ENCODE measurements at places on chromosomes 2 and 18.

- DNase-seq, result no peak
Measured at GRCh38 chr18:44957025-44957424, 276.3 kb downstream of the SETBP1 start.

- DNase-seq, result no peak
Measured at GRCh38 chr2:86037141-86037794, 68.4 kb downstream of the POLR1A start.

DNA sequence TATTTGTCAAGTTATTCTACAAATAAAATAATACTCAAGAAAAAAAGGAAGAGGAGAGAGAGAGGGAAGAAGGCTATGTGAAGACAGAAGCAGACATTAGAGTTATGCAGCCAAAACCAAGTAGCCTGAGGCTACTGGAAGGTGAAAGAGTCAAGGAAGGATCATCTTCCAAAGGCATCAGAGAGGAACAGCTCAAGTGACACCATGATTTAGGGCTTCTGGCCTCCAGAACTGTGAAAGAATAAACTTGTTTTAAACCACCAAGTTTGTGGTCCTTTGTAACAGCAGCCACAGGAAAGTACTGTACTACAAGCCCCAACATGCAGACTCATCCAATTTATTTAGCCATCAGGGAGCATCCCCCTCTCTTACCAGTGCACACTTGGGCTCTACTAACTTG, 788.5 kb upstream of the LRRTM1 start:
- no peak for DNase-seq

DNA sequence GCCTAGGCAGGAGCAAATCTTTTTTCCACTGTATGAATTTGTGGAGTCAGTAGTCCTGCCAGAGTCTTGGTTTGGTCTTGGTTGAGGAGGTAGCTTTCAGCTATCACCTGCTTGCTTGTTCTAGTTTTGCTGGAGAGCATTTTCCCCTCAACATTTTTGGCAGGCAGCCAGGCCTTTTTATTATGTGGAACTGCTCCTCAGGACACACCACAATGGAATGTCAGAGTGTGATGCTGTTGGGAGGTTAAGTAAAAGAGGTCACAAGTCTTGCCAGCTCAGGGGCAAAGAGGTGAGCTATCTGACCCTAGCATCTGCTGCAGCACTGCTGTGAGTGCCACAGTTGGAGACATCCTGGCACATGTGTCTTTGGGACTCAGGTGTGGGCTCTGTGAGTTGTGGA, 258.0 kb downstream of the CNTNAP5 start:
- DNase-seq, result peak; percentile 26

DNA sequence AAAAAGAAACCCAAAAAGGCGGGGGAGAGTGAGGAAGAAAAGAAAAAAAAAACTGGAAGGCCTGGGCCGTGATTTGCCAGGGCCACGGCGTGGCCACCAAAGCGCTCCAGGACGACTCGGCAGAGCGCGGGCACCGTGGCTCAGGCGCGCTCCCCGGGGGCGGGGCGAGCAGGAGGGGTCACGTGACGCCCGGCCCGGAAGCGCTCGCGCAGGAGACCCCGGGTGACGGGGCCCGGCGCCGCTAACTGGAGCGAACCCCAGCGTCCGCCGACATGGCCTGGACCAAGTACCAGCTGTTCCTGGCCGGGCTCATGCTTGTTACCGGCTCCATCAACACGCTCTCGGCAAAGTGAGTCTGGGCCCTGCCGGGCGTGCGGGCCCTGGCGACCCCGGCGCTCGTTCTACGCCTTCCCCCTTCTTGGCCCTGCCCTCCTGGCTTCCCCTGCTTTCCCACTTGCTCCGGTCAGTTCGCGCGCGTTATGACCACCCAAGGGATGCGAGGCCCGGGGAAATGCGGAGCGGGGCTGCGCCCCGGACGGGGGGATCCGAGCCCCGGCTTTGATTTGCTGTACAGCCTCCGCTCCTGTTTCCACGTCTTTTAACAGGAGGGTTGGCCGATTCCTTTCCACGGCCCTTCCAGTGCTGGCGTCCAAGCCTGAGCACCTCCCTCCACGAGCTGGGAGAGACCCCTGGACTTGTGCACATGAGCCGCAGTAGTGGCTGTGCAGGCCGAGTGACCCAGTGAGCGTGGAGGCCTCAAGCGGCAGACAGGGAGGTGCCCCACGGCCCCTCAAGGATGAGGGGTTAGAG, at the start of gene SLC35F6:
TSS of gene SLC35F6 (plus strand) at position 207 of the 810 bp plus-strand sequence. CDS start at position 273, 66 bp downstream.
- peak; percentile 68 for DNase-seq

DNA sequence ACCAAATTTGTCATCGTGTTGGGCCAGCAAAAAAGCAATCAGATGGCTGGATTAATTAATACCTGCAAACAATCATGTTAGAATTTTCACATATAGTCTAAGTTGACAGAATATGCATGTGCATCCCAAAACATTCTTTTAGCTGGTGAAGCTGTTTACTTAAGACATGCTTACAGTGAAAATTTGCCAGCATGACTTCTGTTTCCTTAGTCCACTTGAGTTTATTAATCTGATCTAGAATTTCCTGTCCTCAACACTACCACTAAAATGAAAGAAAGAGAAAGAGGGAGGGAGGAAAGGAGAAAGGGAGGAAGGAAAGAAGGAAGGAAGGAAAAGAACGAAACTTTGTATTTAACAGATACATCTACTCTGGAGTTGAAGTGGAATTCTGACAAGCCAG, 2109.9 kb upstream of the PIK3C3 start:
- no peak for DNase-seq

DNA sequence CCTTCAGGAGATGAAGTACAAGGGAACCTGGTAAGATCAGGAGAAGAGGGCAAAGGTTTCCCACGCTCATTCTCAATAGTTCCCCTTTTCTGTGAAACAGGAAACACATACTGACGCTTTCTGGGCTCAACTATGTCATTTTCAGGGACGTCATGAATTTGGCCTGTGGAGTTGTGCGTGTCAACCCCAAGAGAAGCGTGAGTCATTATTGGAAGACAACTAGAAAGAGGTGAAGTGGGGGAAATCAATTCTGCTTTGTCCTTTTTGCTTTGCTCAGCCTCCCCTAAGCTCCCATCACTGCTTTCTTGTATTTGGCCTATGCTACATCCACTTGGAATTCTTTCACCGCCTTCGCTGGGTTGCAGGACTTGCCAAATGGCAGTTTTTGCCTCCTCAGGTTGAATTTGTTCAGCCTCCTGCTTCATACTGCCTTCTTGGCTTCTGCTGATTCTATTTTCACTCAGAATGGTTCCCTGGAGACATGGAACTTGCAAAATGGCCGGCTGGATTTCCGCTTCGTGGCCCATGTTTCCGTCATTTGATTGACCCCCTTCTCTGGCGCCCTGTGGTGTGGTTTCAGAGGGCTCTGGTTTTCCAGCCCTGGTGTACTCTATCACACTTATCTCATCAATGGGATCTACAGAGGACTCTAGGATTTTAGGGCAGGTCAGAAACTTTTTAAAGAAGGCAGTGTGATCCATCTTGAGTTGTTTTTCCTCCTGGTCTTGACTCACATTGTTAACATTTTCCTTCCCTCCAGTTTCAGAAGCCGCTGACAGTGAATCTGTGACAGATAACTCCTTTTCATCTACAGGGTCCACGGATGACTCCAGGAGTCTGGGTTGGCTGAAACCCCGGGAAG, 93.3 kb downstream of the ALPK2 start:
- DNase-seq, result no peak

- no peak for DNase-seq
Measured at GRCh38 chr2:191264647-191265081, 19.5 kb downstream of the MYO1B start.

GRCh38 chr2:174356347-174356746, 21.6 kb downstream of the SP9 start:
- no peak for DNase-seq

DNA sequence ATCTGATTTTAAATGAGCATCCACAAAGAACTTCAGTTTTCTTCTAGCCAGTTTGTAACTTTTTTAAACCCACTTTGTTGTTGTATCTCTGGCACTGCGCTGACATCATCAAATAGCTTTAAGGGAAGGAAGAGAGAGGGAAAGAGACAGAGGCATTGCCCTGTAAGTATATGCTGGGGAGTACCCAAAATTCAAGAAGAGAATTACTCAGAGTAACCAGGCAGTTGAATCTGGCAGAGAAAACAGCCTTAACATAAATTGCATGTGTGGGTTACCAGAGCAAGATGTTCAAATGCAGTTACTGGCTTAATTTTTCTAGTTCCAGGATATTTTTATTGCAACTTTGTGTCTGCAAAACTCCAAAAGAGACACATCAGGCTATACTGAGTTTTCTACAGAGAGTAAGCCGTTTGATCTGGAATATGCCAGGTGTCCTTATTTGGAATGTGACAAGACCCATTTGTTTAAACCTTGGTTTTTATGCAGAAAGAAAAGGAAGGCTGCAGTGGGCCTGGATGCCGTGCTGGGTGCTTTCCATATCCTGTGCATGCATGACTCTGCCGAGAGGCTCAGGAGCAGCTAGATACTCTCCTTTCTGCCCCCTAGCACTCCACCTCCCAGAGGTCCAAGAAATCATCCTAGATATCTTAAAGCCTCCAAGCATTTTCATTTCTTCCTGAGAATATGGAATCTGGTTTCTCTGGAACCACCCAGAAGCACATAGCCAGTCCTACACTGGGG, 93.7 kb downstream of the MAPRE2 start:
- DNase-seq, result no peak

- peak; percentile 46 for DNase-seq
Measured at GRCh38 chr18:39414009-39414700, 1848.6 kb upstream of the CELF4 start.

GRCh38 chr2:32680942-32681341, 53.1 kb downstream of the TTC27 start:
- no peak for DNase-seq

DNA sequence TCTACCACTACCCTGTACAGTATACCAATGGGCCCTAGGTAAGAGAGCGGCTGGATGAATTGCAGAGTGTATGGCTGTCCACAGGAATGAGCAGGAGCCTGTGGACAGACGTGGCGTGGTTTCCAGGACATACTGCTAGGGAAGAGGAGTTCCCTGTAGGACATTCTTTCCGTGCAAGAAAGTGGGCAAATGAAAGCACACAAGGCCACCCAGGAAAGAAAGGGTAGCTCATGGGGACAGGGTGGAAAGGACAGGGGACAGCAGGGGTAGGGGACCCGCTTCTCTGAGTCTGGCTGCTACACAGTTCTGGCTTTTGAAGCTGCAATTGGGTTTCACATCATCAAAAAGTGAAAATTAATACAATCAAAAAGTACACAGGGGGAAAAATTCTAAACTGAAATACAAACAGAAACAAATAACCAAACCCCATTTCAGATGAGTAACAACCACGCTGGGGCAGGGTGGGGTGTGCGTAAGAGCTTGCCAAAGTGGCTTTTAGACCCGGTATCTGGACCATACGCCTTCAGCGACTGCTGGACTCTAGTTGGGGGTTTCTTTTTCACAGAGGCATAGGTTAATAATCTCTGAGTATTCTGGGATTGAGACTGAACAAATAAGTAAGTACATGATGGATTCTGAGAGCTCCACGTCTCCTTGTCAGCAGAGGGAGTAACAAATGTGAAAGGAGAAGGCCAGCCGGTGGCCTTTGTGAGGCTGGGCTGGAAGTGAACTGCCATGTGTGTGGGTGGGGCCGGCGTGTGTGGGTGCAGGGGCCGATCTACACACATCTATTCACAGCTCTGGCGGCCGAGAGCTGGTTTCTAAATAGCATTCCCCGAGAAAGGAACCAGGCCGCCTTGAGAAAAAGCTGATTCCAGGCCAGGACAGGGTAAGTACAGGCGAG, 84.0 kb downstream of the HDAC4 start:
- DNase-seq, result no peak

DNA sequence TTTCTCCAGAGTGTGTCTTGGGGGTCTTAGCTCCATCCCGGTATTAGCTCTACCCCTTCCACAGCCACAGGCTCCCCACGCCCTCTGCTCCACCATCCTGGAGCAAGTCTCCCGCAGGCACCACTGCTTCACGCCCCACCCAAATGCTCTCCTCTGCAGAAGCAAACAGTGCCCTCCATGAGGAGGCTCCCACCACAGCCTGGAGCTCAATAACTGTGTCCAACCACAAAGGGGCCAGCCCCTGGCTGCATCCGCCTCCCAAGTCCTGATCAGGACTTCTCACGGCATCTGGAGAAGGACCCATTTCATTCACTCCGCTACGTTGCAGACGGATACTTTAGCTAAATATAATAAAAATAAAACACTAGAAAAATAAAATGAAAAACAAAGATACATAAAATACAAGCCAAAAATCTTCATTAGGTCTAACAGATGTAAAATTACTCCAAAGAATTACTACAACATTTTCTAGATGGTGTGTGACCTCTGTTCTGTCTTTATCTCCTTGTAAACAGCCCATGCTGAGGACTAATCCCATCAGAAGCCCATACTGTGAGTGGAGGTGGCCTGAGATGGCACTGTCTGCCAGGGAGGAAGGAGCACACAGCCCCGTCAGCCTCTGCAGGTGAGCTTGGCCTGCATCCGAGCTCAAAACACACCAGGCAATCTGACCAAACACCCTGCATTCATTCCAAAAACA, 210.8 kb upstream of the RAB6C start:
- DNase-seq, result no peak

DNA sequence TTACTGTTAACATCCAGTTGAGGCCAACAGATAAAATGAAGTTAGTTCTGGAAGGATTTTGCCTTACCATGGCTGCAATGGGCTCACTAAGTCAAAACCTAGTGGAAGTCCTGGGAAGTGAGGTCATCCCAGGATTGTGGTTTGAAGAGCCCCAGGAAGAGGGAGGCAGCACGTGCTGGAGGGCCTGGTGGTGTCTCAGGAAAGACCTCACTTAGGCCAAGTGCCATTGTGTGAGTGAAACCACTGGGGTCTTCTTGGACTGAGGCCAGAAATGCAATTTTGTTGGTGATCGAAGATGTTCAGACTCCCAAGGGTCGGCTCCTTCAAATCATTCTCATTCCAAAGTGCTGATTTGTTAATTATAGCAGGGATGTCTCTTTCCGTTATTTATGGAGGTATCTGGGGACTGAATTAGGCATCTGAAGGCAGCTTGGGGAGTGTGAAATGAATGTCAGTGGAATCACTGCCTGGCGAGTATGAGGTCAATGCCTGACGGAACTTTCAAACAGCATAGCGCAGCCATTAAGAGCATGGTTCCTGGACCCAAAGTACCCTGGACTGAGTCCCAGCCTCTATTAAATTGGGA, 60.0 kb downstream of the IL1R2 start:
- no peak for DNase-seq

DNA sequence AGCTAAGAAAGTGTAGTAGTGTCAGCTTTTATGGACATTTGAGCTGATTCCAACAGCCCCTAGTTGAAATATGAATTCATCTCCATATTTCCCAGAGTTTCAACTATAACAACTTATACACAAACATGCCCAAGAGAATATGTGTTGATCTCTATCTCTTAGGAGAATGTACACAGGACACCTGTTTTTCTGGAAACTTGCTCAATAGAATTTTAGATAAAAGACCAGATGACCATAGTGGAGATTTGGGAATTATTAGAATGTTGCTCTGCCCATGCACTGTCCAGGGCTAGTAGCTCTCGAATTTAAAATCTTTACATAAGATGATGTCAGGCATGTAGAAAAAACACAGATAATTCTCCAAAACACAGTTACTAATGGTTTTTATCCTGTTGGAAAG, 162.3 kb upstream of the VRK2 start:
- DNase-seq, result no peak

GRCh38 chr18:40186677-40187076, 1768.4 kb upstream of the PIK3C3 start:
- no peak for DNase-seq

- DNase-seq, result peak; percentile 61
Measured at GRCh38 chr2:18991177-18992168, 366.9 kb downstream of the OSR1 start.

GRCh38 chr2:241205086-241205485, 16.6 kb downstream of the ANO7 start:
- no peak for DNase-seq

- DNase-seq, result peak; percentile 37
Measured at GRCh38 chr2:127254386-127254981, 34.4 kb upstream of the CYP27C1 start.

Data from RWPE1 (cell line).